ENCODE measurements at places on chromosomes 11 and 22. TPM values are rescaled to one million over a fixed set of nuclear protein-coding genes. Genes with fewer than 3 reads are reported as not detected.

- DNase-seq: no peak
Observed at GRCh38 chr11:126265811-126266210, 2.9 kb downstream of the SRPRA start.

GRCh38 chr22:44215287-44215686 is 34.6 kb downstream of the PARVG start:
- no peak for DNase-seq

DNA sequence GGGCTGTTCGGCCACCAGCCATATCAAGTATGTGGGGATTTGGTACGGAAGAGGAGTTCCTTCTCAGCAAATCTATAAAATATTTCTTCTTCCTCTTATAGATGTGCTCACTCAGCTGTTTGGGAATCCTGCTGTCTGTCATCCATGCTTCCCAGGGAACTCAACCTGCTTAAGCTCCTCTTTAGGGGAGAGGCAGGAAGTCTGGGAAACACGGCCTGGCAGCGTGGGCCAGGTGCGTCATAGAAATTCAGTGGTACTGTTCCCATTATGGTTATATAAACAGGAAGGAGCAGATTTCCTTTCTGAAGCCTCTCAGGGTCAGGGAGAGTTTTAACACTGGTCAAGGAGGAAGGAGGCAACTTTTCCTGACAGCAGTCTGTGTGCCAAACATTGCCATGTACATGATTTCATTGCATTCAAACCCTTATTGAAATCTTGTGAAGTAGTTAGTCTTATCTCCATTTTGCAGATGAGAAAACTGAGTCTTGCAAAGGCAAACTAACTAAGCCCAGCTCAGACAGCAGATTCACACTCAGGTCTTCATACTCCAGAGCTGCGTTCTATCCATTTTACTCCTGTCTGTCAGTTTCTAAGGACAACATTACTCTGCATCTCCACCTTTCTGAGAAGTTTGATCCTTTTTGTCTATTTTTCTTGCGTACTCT is 35.4 kb upstream of the AMOTL1 start:
- no peak for DNase-seq

DNA sequence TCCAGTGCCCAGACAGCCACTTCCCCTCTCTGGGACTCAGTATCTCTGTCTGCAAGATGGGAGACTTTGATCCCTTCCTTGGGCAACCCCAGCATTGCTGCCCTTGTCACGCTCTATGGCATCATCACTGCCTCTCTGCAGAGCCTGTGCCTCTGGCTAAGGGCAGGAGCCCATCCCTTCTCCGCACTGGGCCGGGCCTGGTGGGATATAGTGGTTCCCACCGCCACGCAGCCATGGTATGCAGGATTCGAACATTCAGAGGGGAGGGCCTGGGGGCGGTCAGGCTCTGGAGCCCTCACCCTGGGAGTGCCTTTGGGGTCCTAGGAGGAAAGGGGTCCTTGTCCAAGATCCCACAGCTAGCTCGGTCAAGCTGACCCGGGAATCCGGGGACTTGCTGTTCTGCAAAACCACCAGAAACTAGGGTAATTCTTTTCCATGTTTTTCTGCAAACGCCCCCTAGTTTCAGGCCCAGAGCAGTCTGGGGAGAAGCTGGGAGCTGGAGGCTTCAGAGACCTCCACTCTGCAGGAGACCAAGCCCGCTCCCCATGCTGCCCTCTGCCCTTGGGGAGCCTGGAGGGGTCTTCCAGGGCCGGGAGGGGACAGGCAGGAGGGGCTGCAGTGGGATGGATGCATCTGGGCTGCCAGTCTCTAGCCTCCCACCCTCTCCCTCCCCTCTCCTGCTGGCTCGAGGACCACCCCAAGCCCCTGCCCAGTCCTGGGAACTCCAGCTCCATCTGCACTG is 24.4 kb upstream of the CBX7 start:
- DNase-seq: no peak

CRACR2B gene
- 2.8 TPM for total RNA-seq

- no peak for DNase-seq
Observed at GRCh38 chr11:8168485-8169257, at the start of gene RIC3. Gene RIC3, minus strand, starts transcription at chr11:8169025. Its CDS starts 36 bp downstream, at chr11:8168989.

CDPF1 gene
- 4.4 TPM for total RNA-seq

MAFF gene
- total RNA-seq: 1.7 TPM

CABP4 gene
- 2.9 TPM for total RNA-seq

SRPRA gene
- 28.7 TPM for total RNA-seq

MYEOV gene
- not detected for total RNA-seq

DNA sequence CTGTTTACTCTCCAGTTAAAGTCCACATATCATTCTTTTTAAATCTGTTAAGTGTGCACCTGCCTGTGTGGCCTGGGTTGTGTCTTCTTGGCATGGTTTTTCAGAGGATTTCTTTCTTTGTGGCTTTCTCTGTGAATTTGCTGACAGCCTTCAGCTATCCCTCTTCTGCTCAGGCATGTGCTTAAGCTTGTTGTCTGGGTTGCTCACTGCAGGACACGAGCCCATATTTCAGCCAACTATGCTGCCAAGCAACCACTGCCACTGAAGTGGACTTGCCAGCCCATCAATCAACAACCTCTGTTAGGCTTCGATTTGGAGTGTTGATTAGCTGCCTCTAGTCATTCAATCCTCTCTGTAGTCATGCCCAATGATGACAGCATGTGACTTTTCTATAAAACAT is 18.4 kb downstream of the OR51I2 start:
- DNase-seq: no peak

- peak; percentile 67 for DNase-seq
Observed at GRCh38 chr11:85810871-85811611, at the start of gene SYTL2. Gene SYTL2, minus strand, starts transcription at chr11:85811141. Its CDS starts 53,416 bp downstream, at chr11:85757725.

DNA sequence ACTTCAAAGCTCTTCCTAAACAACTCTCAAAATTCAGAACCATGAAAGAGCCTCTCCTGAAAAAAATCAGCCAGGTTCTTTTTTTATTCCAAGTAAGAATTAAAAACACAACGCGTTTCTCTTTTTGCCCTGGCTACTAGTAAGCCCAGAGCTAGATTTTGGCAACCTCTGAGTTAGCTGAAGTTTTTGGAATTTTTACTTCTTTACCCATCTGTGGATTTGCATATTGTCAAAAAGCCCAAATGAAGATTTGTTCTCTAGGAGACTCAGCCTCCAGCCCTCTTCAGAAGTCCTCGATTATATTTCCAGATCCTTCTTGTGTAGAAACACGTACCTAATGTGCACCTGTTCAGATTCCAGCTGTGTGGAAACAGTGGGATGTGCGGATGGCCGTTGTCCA is 517.9 kb downstream of the TBC1D22A start:
- no peak for DNase-seq

DNA sequence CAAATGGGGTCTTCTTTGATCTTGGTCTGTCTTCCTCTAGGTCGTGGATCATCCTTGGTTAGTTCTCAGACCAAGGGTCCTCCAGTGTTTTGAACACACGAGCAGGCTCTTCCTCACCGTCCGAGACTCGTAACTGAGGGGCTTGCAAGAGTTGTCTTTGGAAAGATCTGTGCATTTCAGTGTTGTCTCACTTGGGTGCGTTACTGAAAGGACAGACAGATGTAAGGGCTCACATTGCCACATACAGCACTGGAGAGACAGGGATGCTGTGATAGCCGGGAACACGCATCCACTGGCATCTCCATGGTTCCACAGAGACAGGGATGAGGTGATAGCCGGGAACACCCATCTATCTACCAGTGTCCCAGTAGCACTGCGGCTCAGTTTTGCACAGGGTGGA is 15.7 kb downstream of the GLB1L2 start:
- DNase-seq: no peak

- no peak for DNase-seq
Observed at GRCh38 chr22:38859581-38860282, 12.3 kb downstream of the CBX6 start.
